ENCODE measurements at places on chromosomes 3 and 15.

GRCh38 chr3:181623924-181624694 is 87.6 kb upstream of the SOX2 start:
- peak; percentile 81 for DNase-seq

DNA sequence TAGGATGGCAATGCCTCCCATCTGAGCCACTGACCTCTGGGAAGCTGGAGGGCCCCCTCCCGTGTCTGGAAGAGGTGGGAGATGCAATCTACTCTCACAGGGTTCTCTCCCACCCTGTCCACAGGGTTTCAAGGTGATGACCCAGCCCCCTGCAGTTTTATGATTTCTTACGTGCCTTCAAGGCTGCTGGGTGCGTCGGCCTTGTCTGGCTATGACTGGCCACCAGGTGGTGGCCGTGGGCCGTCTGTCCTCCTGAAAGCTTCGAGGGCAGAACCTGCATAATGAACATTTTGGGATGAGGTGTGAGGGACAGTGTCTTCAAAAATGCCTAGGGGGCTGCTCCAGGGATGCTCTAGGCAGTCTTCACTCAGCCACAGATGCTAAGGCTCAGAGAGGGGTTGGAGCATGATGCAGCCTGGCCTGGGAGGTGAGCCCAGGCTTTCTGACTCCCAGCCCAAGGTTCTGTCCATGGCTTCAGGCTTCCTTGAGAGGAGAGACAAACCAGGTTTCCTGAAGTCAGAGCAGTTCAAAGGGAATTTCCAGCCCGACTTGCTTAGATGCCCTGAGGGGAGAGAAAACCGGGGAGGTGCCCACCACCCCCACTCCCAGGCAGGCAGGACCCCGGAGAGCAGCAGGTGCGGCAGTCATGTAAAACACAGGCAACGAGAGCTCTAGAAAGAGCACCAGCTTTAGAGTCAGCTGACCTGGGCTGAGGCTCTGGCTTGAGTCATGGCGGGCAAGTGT is 18.7 kb downstream of the ISG20 start:
- DNase-seq = peak; percentile 64

DNA sequence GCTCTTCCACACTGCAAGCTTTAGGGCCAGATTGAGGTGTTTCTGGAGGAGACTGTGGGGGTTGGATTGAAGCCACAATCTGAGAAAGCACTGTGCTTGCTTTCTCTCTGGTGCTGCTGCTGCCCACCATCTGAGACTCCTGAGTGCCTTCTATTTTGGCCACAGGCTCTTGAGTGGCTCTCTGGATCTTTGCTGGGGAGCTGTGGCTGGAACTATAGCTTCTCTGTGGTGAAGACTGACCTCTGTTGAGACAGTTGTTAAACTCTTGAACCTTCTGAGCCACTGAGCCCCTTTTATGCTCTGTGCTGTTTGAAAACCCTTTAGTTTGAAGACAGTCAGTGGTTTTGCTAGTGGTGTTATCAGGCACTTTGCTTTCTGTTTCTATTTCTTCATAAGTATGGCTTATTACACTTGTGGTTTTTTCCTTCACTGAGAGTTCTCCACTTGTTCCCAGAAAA is 108.7 kb upstream of the TSPAN3 start:
- no peak for DNase-seq

- DNase-seq = peak; percentile 18
Observed at GRCh38 chr3:141575879-141576743, 89.3 kb downstream of the RASA2 start.

DNA sequence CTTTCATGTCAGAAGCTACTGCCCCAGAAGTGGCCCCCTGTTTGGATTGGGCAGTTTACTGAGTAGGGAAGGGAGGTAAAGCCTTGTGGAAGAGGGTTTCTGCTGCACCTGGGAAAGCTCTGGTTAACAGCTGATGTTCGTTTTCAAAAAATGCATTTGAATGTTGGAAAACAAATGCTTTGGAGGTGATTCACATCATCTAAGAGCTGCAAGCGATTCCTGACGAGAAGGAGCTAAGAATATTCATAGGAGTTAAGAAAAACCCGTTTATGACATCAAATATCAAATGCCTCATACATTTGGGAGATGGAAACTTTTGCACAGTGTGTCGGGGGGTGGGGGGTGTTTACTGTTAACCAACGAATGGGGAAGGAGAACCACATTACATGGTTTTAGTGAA is 183.8 kb upstream of the NR2F2 start:
- no peak for DNase-seq

GRCh38 chr15:100308608-100309007 is 33.2 kb downstream of the ADAMTS17 start:
- no peak for DNase-seq

- no peak for DNase-seq
Observed at GRCh38 chr15:85688711-85689110, 106.0 kb downstream of the KLHL25 start.

DNA sequence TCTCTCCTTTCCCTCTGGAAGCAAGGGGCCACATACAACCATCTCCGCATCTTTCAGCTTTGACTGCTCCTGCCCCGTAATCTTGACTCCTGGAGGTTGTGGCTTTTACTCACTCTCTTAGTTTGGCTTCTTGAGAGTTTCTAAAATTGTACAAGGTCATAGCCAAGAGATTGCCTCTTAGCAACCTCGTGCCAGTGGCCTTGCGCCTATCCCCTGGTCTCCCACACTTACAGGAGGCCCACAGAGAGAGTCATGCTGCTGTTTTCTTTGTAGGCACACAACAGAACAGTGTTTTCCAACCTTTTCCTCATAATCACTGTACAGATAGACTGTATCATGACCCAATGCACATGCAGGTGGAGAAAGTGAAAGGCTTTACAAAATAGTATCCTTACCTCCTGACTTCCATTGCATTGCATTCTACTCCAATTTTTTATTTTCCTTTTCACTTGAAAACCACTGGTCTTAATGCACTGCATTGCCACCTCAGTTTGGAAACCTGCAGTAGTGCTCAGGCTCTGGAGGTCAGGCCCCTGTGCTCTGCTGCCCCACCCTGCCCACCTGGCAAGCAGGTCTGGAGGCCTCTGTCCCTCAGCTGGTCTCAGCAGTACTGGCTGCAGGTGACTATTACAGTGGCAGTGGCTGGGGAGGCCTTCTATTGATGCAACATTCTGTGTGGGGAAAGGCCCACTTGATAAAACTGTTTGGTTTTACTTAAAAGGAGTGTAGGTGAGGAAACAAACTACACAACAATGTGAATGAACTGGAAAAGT is 156.2 kb downstream of the DNAJB8 start:
- no peak for DNase-seq

GRCh38 chr3:38165722-38166387 is 518 bp downstream of the OXSR1 start:
- peak; percentile 57 for DNase-seq

GRCh38 chr3:169337500-169338078 is 325.9 kb downstream of the MECOM start:
- DNase-seq = no peak

DNA sequence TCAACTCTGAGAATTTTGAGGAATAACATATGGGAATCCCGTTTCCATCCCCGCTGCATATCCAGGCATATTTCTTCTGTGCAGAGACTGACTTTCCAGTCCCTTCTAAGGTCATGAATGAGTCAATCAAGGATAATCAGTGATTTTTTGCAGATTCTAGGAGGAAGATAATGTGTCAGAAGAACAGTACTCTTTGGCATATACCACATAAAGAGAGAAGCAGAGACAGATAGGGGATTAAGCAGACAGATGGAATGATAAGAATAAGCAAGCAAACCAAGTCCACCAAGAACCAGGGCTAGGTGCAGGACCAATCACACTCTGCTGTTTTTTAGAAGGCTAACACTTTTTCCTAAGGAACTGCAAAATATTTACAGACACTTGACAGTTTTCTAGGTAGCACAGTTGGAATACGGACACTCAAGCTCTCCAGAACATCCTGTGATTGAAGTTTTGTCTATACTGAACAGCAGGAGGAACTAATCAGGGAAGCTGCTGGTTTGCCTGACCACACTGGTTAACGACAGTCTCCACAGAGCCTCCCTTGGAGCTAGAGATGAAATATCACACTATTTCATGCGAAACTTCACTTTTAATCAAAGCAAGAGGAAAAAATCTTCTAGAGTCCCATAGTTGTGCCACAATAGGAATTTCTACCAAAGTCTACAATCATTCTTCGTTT is 450.0 kb upstream of the KCNMB2 start:
- DNase-seq = no peak

- no peak for DNase-seq
Observed at GRCh38 chr3:160454995-160455394, 5.4 kb upstream of the TRIM59 start.

DNA sequence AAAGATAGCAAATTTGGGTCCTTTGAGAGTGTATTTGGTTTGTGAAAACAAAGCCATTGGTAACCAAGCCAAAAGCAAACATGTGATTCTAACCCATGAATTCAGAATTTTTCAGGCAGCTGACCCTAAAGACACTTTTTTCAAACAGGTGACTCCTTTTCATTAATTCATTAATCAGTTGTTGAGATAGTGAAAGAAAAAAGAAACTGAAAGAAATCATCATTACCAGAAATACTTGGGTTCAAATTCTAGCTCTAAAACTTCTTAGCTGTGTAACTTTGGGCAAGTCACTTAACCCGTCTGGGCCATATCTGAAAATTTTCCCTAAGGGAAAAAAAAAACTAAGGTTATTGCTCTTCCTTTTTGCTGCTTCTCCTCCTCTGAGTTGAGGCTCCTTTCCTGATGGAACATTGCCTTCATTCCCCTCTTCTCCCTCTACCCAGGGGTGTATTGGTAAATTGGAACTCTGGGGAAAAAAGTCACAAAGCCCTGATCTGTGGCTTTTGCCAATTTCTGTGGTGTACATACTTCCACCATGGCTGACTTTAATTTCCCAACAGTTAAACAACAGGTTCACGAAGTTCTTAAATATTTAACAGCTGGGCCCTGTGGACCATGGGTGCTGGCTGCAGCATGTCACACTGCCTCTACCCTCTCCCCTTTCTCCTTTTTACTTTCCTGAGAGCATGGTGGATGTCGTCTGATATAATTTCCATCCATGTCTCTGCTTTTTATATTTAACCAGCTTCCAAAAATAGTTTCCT is 120.3 kb downstream of the ASB7 start:
- DNase-seq = peak; percentile 26

DNA sequence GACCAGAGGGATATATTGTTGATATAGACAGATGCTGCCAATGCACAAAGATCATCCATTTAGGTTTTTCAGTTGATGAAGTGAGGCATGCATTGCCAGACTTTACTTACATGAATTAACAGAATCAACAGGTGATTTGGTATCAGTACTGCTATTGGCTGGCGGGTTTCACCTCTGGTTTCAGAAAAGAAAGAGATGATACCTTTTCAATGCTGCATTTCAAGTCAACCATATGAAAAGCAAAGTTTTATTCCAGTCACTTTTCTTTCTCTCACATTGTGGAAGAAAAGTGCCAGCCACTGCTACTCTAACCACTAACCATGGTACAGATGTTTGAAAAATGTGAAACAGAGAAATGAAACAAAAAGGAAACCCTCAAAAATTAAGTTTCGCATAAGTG is 289.1 kb downstream of the TIGIT start:
- no peak for DNase-seq

DNA sequence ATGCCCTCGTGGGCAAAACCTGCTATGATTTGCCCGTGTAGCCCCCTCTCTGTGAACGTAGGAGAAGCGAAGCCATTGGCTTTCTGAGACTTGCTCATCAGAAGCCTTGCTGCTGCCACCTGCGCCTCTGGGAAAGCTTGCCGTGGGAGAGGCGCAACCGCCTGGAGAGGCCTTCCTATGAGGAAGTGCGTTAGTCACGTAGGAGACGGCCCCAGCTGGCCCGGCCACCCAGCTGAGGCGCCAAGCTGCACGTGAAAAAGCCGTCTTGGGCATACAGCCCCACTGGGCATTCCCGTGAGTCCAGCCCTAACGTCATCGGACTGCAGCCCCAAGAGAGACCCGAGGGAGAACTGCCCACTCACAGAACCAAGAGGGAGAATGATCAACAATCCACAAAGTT is 49.1 kb upstream of the TJP1 start:
- DNase-seq = no peak

- DNase-seq = no peak
Observed at GRCh38 chr3:24678021-24678420, 183.4 kb upstream of the THRB start.

DNA sequence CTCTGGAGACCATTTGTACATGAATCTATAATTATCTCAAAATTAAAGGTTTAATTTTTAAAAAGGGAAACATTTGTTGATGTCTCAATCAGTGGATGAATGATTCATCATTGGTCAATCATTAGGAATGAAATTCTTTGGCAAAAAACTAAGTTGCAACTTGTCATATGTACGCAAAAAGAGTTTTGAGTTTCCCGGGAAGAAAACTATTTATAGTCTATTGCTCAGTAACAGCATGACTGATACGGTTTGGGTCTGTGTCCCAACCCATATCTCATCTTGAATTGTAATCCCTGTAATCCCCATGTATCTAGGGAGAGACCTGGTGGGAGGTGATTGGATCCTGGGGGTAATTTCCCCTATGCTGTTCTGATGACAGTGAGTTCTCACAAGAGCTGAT is 765.8 kb upstream of the ROBO1 start:
- peak; percentile 84 for DNase-seq

- peak; percentile 32 for DNase-seq
Observed at GRCh38 chr3:123053107-123053506, 13.7 kb upstream of the PDIA5 start.

DNA sequence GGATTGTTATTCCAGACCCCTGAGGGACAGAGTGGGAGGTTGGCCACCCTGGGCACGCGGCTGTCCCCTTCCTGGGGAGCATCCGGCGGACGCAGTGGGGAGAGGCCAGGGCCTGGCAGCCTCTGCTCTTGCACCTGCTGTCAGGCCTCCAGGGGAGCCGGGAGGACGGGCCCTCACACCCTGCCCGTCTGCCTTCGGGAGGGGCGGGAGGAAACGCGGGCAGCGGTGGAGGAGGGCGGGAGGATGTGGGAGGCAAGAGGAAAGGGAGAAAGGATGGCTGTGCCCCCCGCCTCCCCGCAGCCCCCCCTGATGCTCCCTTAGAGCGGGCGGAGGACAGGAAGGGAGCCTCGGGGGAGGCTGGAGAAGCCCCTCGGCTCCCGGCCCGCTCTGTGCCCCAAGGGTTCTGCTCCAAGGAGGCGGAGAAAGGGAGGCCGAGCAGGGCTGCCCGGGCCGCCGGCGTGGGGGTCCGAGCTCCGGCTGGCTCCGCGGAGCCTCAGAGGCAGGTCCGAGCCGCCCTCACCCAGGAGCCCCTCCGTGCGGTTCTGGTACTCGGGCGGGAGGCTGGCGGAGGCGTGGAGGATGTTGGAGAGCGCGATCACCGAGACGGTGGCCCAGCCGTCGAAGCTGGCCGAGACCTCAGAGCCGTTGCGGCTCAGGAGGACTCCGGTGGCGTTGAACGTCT is 40.9 kb downstream of the MUC20 start:
- DNase-seq = no peak

All from epithelial cell of esophagus (primary cell).